SJSA1 (cell line): ENCODE measurements at places on chromosomes 4 and X. TPM values are rescaled to one million over a fixed set of nuclear protein-coding genes. Genes with fewer than 3 reads are reported as not detected.

GRCh38 chr4:26420438-26420837, 69.8 kb downstream of the CCKAR start:
- H3K27ac ChIP-seq, result peak overlapping the region; percentile 87
- H3K36me3 ChIP-seq, result peaks cover 13% of the 10 kb centered on the region
- DNase-seq, result no peak
- no peak overlapping the region for H3K4me3 ChIP-seq
- no peaks in the 10 kb centered on the region for H3K27me3 ChIP-seq
- H3K4me1 ChIP-seq, result peaks cover 13% of the 10 kb centered on the region

DNA sequence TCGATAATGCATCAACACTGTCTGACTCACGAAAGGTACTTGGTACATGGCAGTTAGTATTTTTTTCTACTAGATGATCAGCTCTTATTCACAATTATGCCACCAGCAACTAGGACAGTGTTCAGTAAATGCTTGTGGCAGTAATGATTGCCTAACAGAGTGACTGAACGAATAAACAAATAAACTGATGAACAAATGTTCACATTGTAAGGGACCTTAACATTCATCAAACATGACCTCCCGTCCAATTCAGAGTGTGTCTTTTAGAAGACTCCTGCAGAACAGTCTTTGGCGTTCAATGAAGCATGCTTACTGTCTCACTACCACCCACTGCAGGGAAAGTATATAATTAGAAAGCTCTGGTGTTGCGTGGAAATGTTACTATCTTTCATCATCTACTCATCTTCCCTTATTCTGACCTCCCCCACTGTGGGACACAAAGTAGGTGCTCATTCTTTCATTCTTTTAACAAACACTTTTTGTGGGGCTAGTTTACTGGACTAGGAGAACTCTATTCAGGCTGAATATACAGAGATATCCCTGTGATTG, 319.3 kb downstream of the RAB28 start:
- no peak for DNase-seq
- H3K4me3 ChIP-seq, result no peak overlapping the region
- no peaks in the 10 kb centered on the region for H3K4me1 ChIP-seq
- no peak overlapping the region for H3K27ac ChIP-seq
- H3K27me3 ChIP-seq, result no peaks in the 10 kb centered on the region; the same call in 1 of the 2 replicates
- H3K36me3 ChIP-seq, result no peaks in the 10 kb centered on the region

DGKQ gene
- 2.4 and 4.2 TPM in 2 replicates for total RNA-seq

DNA sequence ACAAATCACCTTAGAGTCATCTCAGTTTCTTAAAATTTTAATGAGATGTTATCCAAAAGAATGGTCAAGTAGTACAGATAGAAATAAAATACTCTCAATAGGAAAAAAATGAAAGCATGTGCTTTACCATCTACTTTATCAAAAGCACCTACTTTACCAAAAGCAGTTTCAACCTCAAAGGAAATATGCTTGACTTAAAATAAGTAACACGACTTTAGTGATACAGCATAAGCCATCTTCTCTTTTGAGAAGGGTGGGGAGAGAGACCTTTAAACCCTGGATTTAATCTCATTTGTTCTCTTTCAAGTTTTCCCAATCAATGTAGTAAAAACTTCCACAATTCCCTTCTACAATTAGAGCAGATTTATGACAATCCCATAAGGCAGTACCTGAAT, 26.5 kb downstream of the OTUD4 start:
- no peak for DNase-seq
- no peaks in the 10 kb centered on the region for H3K27me3 ChIP-seq
- H3K4me3 ChIP-seq, result no peak overlapping the region
- H3K36me3 ChIP-seq, result peaks cover 68% of the 10 kb centered on the region
- no peak overlapping the region for H3K27ac ChIP-seq

DNA sequence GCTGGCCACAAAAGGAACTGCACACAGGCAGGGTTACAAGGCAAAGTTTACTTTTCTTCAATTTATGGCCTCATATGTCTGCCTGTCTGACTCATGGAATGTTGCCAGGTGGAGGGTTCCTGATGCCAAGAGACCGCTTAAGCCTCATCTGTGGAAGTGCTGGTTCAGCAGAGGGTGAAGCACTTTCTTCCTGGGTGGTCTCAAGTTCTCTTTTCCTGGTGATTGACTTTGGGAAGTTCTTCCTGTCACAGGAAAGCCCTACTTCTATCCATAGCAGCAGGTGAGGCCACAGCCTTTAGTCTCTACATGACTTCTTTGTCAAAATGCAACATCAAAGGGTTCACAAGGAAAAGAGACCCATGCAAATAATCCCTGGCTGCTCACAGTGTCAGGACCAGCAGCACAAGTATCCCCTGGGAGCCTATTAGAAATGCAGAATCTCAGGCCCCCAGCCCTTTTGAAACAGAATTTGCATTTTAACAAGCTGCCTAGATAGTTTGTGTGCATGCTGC, 81.4 kb upstream of the IGFBP7 start:
- no peak for DNase-seq
- H3K27me3 ChIP-seq, result no peaks in the 10 kb centered on the region
- no peaks in the 10 kb centered on the region for H3K36me3 ChIP-seq
- peaks cover 5% of the 10 kb centered on the region; the same call in 1 of the 2 replicates for H3K4me1 ChIP-seq
- no peak overlapping the region for H3K4me3 ChIP-seq

DNA sequence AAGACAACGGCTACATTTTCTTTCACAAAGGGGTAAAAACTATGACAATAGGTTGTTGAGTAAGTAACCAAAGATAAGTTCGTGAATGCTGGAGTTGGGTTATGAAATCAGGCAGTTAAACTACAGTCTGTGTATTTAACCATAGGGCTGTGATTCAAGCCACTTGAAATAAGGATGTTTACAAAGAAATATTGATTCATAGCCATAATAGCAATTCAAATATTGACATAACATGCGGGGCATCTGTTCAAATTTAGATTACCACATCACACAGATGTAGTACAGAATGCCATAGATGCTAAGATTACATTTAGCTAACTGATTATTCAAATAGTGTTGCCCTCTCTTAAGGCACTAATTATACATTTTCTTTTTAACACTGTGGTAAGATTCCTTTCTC, 364.1 kb downstream of the FSTL5 start:
- no peak overlapping the region for H3K27ac ChIP-seq
- DNase-seq, result no peak
- H3K4me3 ChIP-seq, result no peak overlapping the region
- no peaks in the 10 kb centered on the region for H3K27me3 ChIP-seq

PIR gene
- total RNA-seq, result 49.0 and 49.6 TPM in 2 replicates

DNA sequence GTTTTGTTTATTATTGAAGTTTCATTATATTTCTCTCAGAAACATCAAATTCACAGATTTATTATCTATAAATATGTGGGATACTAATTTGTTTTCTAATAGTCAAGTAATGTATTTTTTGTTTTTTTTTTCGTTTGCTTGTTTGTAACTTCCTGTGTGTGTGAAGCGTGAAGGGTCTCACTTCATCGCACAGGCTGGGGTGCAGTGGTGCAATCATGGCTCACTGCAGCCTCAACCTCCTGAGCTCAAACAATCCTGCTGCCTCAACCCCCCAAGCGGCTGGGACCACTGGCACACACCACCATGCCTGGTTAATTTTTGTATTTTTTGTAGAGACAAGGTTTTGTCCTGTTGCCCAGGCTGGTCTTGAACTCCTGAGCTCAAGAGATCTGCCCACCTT, 55.1 kb downstream of the SH3RF1 start:
- no peaks in the 10 kb centered on the region for H3K27me3 ChIP-seq
- H3K4me3 ChIP-seq, result no peak overlapping the region
- peaks cover 16% of the 10 kb centered on the region; the same call in 1 of the 2 replicates for H3K36me3 ChIP-seq
